ENCODE measurements at places on chromosomes 5 and 9.

- no peak for DNase-seq
Observed at GRCh38 chr5:59503220-59503619, 390.3 kb downstream of the PDE4D start.

DNA sequence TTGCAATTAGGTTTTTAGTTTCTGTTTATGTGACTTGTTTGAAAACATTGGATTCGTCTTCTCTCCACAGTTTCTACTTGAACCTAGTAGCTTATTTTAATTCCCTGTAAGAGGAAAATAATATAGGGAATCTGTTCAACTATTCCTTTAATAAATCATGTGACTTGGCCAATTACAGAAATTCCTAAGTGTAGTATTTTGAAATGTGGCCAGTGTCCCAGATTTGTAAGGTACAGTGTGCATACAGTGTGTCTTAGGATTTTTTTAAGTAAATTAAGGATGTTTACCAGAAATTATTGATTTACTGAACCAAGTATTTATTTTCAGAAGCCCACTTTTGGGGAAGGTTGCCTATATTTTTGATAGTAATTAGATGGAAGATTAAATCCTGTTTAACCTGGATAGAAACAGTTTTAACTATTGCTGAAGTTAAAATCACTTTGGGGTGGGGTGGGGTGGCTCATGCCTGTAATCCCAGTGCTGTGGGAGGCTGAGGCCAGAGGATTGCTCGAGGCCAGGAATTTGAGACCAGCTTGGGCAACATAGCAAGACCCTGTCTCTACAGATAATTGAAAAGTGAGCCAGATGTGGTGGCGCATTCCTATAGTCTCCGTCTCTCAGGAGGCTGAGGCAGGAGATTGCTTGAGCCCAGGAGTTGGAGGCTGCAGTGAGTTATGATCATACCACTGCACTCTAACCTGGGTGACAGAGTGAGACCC lies 36.9 kb downstream of the G3BP1 start:
- DNase-seq, result no peak

- peak; percentile 2 for DNase-seq
Observed at GRCh38 chr9:108150736-108151586, 661.4 kb upstream of the KLF4 start.

- DNase-seq, result peak; percentile 59
Observed at GRCh38 chr5:6820851-6821479, 107.7 kb downstream of the TENT4A start.

DNA sequence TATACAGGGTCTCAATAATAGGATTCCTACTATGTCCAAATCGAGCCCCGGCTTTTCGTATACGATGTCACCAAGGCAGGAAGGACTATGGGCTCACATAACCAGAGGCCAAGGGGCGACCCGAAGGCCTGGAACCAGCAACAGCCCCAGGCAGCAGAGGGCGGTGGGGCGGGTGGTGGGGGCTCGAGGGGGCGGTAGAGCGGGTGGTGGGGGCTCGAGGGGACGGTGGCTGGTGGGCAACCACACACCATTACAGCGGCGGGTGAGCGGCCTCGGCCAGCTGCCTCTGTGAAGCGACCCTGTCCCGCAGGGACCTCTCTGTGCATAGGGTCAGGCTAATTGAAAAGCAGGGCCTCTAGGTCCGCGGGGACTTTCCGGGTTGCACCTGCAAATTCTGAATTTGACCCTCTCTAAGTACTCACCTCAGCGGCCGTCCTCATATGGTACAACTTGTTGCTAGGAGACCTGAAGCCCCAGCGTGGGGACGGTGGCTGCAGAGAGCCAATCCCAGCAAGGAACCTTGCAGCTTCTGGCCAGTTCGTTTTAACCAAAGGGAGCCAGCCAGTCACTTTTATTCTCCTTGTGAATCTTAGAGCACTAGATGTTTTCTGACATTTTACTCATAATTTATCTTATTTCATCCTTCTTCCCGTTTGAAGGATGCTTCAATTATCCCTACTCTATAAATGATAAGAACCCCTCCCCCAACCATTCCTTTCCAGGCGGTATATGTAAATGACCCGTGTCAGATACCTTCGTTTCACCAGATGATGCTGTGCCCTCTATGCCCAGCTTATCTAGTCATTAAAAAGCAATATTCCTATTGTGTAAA lies at the start of gene NME5:
Gene NME5, minus strand, starts transcription at position 480 of the 832 bp plus-strand sequence. CDS start 648 bp downstream, outside the sequence.
- DNase-seq, result no peak

DNA sequence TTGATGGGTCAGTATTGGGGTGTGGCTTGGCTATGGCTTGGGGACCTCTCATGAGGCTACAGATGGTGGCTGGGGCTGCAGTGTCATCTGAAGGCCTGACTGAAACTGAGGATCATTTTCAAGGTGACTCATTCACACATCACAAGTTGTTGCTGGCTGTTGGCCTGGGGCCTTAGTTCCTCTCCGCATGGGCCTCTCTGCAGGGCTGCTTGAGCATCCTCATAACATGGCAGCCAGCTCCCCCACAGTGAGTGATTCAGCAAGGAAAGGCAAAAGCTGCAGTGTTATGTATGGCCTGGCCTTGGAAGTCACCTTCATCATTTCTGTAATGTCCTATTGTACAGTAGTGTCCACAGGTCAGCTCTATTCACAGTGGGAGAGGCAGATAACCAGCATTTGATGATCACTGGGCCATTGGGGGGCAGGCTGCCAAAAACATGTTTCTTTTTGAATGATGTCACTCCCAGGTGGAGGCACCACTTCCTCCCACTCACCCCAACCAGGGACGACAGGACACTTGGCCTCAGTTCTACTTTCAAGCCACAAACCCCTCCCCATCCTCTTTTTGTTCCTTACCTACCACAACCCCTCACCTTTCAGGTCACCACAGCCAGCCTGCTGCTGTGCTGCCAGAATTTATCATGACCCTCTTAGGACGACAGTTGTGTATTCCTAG lies 14.4 kb downstream of the FGD3 start:
- peak; percentile 14 for DNase-seq

DNA sequence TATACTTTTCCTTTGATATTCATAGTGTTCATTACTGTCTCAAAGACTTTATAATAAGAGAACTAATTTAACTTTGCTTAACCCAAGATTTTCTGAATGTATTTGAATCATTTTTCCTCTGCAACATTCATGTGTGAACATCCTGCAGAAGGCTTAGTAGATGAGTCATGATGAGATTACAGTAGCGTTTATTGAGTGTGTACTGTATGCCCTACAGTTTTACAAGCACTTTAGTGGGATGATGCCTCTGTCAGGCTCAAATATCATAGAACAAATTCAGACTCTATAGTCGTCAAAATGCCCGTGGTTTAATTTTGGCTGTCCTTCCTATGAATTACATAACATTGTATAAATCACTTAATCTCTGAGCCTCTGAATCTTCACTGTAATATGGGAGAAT lies 41.2 kb downstream of the FYB1 start:
- DNase-seq, result no peak

DNA sequence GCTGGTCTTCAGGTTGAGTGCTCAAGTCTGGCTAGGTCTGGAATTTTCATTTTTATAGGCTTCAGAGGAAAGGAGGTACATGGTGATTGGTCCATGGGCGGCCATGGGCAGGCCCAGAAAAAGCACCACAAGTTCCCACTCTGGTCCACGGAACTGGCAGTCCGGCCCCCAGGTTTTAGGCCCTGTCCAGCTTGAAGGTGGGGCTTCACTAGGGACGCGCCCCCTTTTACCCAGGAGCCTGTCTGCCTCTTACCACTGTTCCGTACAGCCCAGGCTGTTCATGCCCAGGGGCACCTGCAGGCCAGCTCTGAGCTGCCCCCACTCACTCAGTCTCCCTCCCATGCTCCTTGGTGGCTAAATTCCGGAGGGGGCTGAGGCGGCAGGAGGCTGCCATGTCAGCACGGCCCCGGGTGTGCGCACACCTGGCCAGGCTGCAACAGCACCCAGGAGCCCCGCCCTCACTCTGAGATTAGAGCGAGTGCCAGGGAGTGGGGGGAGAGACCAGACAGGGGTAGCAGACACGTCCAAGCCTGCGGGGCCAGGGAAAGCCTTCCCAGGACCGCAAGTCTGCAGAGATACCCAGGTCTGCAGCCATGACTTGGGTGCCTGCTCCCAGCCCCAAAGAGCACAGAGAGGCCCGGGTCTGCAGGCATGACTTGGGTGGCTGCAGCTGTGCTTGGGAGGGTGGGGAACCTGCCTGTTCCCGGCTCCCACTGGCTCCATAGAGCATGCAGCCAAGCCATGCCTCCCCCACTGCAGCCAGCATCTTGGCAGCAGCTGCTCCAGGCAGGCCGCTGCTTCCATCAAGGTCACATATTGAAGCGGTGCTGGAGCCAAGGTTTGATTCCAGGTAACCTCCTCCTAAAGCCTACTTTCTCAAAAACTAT lies 390.2 kb upstream of the SGCD start:
- DNase-seq, result no peak

DNA sequence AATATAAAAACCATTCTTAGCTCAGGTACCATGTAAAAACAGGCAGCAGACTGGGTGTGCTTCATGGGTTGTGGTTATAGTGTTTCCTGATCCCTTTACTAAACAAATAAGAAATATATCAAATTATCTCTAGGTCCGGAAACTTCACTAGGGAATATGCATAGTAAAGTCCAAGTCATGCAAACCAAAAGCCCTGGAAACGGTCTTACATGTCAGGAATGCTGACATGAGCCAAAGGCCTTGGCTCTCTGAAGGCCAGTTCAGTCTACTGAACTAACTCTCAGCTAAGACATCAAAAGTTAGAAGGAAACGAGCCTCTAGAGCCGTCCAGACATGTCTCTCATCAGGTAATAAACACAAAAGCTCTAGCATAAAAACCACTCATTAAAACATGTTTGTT lies 778.9 kb upstream of the ZNF608 start:
- no peak for DNase-seq

GRCh38 chr5:125408448-125409233 lies 662.2 kb upstream of the ZNF608 start:
- DNase-seq, result no peak

- DNase-seq, result peak; percentile 43
Observed at GRCh38 chr5:134175921-134176510, 734 bp downstream of the SKP1 start.

DNA sequence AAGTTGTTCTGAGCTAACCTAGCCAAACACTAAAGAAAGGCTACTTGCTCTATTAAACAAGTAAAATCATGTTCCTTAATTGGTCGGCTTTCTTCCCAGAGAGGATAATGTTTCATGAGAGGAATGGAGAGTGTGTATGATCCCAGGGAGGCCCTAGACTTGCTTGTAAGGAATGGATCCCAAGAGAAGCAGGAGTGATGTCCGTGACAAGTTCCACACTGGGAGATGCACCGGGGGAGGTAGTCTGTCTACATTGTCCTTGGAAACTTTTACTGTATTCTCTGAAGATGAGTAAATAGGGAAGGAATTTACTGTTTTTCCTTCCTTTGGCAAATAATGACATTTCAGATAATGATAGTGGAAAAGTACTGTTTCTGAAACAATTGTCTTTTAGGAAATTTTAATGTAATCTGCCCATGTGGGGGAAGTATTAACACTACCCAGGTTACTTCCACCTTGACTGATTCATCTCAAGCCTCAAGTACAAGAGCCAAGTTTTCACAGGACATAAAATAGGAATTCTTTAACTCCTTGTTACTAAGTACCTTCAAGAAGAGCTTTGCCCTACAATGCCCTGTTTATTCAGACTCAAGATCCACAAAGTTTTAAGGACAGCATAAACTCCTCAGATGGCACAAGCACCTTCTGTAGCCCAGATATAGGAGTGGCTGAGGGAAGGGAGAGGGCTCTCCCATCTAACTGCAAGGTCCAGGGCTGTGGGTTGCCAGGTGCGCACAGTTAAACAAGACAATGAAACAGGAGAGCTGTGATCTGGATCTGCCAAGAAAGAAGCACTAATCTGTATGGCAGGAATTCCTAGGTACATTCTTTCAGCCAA lies 152.1 kb downstream of the GNA14 start:
- DNase-seq, result no peak

DNA sequence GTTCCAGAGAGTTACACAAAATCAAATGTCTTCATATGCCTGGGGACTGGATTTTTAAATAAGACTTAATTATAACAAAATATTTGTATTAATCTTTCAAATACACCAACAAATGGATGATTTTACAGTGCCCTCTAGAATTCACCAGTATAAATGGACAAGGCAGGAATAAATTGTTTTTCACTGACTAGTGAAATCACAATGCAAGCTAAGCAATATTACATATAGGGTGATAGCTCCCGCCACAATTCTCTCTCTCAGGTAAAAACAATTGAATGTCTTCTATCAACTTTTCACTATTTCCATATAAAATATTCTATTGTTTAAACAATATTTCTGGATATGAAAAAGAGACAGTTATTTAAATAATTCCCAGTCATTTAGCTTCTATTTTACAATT lies 8.0 kb upstream of the CCDC112 start:
- DNase-seq, result no peak

- DNase-seq, result no peak
Observed at GRCh38 chr5:84715686-84716085, 331.0 kb upstream of the EDIL3 start.

GRCh38 chr5:170475294-170476000 lies 28.4 kb upstream of the KCNIP1 start:
- DNase-seq, result peak; percentile 87

DNA sequence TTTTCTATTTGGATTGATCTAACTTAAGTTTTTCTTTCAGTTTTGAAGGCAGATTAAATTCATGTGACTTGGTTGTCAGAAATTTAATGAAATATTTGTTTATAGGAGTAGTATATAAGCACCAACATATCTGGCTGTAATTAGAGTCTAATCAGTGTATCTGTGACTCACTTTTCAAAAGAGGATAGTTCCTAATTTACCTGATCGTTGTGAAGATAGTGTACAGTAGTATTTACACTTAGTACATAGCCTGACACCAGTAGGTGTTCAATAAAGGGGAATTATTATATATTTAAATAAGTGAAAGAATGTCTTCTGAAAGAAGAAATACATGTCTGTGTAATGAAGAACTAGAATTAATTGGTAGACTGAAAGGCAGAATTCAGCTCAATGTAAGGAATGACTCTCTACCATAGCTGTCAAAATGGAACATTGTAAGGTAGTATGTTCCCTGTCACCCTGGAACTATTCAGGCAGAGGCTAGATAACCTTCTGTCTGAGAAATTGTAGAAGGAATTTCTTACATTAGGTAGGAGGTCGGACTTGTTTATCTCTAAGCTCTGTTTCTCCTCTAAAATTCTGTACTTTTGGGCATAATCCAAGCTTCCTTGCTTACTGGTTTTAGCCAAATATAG lies 8.6 kb downstream of the TGFBR1 start:
- DNase-seq, result no peak

GRCh38 chr9:8085986-8086385 lies 286.4 kb upstream of the DMAC1 start:
- no peak for DNase-seq

DNA sequence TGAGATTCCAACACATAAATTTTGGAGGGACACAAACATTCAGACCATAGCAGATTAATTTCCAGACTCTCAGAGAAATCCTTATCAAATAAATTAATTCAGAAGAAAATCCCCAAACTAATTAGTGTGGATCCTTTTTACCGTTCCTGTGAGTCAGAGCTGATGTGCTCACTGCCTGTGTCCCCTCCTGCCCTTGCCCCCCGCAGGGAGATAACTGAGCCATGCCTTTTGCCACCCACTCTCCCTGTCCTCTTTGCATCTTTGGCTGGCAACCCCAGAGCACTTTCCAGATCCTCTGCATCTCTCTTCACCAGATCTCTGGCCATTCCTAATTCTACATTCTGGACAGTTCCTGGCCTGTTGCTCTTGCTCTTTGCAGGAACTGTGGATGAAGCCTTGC lies 135.4 kb upstream of the MAP1B start:
- no peak for DNase-seq
